Sigmoid colon (tissue), 7 donors: ENCODE measurements at places on chromosomes 2 and 18. TPM values are rescaled to one million over a fixed set of nuclear protein-coding genes. Genes with fewer than 3 reads are reported as not detected.
A peak's percentile ranks its signal among the peaks of the same experiment; 100 is the strongest.

GRCh38 chr2:229627728-229628127 is 86.6 kb downstream of the DNER start:
- no peak overlapping the region for H3K4me3 ChIP-seq
- H3K36me3 ChIP-seq: no peaks in the 10 kb centered on the region
- no peaks in the 10 kb centered on the region for H3K27me3 ChIP-seq
- no peaks in the 10 kb centered on the region for H3K4me1 ChIP-seq

DNA sequence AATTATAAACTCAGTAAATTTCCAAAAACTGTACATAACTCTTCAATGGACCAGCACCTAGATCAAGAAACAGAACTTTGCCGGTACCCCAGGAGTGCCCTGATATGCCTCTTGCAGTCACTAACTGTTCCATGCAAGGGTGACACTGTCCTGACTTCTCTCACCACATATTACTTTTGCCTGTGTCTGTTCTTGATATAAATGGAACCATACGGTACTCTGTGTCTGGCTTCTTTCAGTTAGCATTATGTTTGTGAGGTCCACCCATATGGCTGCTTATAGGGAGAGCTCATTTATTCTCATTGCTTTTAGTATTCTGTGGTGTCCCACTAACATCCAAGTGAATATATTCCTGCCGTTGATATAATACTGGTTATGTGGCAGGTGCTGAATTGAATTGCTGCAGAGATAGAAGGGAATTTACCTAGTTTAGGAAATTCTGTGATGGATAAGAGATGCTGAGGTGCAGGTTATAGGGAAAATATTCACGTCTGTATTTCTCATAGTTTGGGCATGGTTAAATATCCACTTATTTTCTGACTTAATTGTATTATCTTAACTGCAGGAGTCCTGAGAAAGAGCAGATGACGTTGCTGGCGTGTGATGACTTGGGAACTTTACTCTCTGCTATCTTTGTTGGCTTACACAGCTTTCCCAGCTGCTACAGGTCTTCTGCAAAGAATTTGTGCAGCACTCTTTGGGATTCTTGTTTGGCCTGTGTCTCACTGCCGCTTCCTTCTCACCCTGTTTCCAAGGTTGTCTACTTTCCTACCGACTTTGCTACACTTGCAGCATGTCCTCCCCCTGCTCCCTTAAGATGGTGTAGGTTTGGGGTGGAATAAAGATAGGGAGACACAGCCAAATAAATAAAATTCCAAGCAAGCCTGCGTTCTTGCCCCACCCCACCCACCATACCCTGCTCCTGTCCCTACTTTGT is 107.9 kb downstream of the MAP4K4 start:
- no peak overlapping the region for H3K4me3 ChIP-seq
- peak overlapping the region; percentile 18 for H3K27ac ChIP-seq
- no peaks in the 10 kb centered on the region for H3K27me3 ChIP-seq
- no peaks in the 10 kb centered on the region for H3K36me3 ChIP-seq
- peaks cover 57% of the 10 kb centered on the region for H3K4me1 ChIP-seq
- no peak for DNase-seq

DNA sequence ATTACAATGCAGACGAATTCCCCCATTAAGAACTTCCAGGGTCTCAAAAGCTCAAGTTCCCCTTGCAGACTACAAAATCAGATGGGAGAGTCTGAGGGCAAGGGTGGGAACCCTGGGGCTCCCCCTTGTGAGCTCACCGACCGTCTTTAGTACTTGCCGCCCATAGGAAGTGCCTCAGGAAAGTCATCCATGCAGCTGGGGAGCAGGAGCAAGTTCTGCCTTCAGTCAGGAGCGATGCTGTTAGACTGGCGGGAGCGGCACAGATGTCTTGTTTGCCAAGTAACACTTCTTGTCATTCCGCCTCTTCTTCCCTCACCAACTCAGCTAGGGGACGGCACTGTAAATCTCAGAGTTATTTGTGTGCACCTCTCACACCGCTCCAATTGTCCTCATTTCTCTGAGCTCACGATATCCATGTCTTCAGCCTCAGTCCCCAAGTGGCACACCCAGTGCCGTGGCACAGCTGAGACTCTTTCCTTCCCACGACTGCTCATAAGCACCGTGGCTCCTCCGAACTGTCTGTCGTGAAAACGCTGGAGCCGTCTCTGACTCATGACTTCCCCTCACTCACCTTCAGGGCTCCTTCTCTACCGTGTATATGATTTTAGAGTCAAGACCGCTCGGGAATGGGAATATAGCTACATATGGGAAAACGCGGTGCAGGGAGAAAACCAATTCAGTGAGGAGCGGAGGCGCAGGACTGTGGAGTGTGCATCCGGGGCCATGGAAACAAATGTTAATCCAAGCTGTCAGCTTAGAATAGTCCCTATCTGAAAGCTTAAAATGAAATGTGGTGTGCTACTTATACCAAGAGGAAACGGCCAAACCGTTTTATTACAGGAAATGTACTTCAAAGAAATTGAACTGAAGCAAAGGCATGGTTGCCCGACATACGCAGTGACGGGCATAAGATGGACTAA is 34.0 kb downstream of the UXS1 start:
- no peak overlapping the region for H3K27ac ChIP-seq
- H3K27me3 ChIP-seq: no peaks in the 10 kb centered on the region
- no peaks in the 10 kb centered on the region for H3K4me1 ChIP-seq
- peak overlapping the region; percentile 6 for H3K4me3 ChIP-seq
- no peak for DNase-seq

- H3K4me3 ChIP-seq: no peak overlapping the region
- H3K27me3 ChIP-seq: no peaks in the 10 kb centered on the region
- DNase-seq: peak; percentile 57
- H3K27ac ChIP-seq: peak overlapping the region; percentile 64
Measured at GRCh38 chr2:239211396-239212094, 189.3 kb downstream of the HDAC4 start.

DNA sequence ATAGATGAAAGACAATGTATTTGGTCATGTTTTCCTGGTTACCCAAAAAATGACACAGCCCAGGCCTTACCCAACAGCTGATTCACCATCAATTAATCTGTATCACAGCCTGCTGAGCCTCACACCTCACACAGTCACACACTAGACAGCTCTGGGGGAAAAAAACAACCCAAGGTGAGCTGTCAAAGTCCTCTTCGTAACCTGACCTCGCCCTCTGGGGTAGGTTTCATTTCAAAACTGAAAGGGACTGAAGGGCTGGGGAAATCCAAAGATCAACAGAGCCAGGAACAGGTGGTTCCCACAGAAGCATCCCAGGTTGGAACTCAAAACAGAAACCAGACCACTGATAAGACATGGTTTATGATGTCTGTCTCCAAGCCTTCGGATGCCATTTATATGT is 18.2 kb upstream of the PCBP1 start:
- H3K27me3 ChIP-seq: no peaks in the 10 kb centered on the region
- no peaks in the 10 kb centered on the region for H3K4me1 ChIP-seq
- peak overlapping the region; percentile 79 for H3K27ac ChIP-seq
- DNase-seq: peak; percentile 29

Gene AQP12B
- 5.5 TPM for polyA plus RNA-seq

DNA sequence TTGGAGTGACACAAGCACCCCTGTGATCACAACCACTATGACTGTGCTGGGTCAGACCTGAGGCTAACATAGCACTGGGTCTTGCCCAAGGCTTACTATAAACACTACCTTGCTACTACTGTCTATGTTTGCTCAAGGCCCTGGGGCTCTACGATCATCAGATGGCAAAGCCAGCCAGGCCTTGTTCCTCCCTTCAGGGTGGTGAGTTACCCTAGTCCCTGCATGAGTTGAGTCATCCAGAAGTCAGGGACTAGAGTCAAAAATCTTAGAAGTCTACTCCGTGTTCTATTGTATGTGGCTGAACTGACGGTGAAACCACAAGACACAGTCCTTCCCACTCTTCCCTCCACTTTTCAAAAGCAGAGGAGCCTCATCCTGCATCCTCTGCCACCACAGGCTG is 551.2 kb upstream of the FSIP2 start:
- H3K4me3 ChIP-seq: no peak overlapping the region
- no peak for DNase-seq
- no peak overlapping the region for H3K27ac ChIP-seq
- H3K36me3 ChIP-seq: no peaks in the 10 kb centered on the region
- no peaks in the 10 kb centered on the region for H3K27me3 ChIP-seq

- no peaks in the 10 kb centered on the region for H3K36me3 ChIP-seq
- no peak overlapping the region for H3K27ac ChIP-seq
- DNase-seq: no peak
- no peaks in the 10 kb centered on the region for H3K27me3 ChIP-seq
- H3K4me1 ChIP-seq: no peaks in the 10 kb centered on the region
Measured at GRCh38 chr2:117269574-117269973, 544.9 kb upstream of the DDX18 start.

GRCh38 chr2:205752296-205752820 is 70.1 kb downstream of the NRP2 start:
- peak overlapping the region; percentile 94 for H3K27ac ChIP-seq
- H3K36me3 ChIP-seq: peaks cover 47% of the 10 kb centered on the region
- no peaks in the 10 kb centered on the region for H3K4me1 ChIP-seq
- H3K27me3 ChIP-seq: no peaks in the 10 kb centered on the region

- H3K4me1 ChIP-seq: no peaks in the 10 kb centered on the region
- H3K27ac ChIP-seq: no peak overlapping the region
- DNase-seq: no peak
- H3K36me3 ChIP-seq: no peaks in the 10 kb centered on the region
Measured at GRCh38 chr18:55047546-55047945, 88.3 kb upstream of the CCDC68 start.

Gene RBBP8
- polyA plus RNA-seq: 30.7 TPM

Gene IL1R2
- 24.6 TPM for polyA plus RNA-seq

GRCh38 chr2:121492409-121492808 is 38.3 kb upstream of the RNU4ATAC start:
- no peak for DNase-seq
- no peak overlapping the region for H3K4me3 ChIP-seq
- H3K27ac ChIP-seq: no peak overlapping the region
- no peaks in the 10 kb centered on the region for H3K36me3 ChIP-seq

DNA sequence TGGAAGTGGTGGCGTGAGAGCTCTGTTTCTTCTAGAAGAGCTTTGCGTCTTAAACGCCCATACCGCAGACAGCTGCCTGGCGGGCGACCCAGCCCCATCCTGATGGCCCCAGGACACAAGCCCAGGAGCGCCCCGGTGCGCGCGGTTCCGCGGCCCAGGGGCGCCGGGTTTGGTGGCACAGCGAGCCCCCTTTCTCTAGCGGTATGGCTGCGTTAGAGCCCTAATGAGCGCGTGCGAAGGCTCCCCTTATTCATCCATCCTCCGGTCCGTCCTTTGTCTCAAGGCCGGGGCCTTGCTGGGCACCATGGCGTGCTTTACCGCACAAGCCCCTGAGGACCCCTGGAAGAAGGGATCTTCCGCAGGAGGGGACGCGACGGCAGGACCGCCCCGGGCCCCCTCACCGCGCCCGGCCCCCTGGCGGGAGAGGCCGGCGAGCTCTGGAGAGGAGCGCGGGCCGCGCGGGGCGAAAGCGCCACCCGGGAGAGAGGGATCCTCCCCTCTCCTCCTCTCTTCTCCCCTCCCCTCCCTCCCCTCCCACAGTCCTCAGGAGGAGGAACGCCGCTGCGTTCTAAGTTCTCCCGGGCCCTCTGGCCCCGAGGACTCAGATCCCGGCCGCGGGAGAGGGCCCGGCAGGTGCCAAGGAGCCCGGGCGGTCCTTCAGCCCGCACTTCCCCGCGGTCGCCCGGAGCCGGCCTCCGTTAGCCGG is 626 bp upstream of the SLC1A4 start:
- no peaks in the 10 kb centered on the region for H3K36me3 ChIP-seq
- no peaks in the 10 kb centered on the region for H3K27me3 ChIP-seq
- DNase-seq: peak; percentile 88
- peak overlapping the region; percentile 87 for H3K4me3 ChIP-seq

DNA sequence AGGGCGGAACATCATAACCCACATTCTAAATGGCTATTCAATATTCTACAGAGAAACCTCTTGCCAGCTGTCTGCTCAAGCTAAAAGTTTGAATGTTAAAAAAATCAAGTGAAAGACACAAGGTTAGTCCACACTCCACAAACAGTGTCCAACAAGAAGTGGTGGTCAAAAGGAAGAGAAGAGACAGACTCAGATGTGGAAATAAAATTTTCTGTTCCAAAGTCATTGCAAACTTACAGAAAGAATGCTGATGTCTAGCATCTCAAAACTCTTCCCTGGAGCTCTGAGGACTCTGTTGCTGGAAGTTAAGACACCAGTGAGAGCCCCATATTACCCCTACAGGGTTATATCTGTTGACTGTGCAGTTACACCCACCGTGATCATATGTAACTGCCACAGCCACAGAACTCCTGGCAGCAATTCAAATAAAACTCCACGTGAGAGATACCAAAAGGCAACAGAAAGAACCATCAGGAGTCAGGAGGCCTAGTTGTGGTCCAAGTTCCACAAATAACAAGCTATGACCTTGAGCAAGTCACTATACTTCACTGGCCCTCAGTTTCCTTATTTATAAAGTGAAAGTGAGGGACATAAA is 60.9 kb downstream of the AAK1 start:
- H3K4me3 ChIP-seq: no peak overlapping the region
- H3K36me3 ChIP-seq: no peaks in the 10 kb centered on the region
- no peak overlapping the region for H3K27ac ChIP-seq
- H3K4me1 ChIP-seq: no peaks in the 10 kb centered on the region
- no peaks in the 10 kb centered on the region for H3K27me3 ChIP-seq
- DNase-seq: no peak

- H3K4me1 ChIP-seq: no peaks in the 10 kb centered on the region
- H3K36me3 ChIP-seq: no peaks in the 10 kb centered on the region
- no peak overlapping the region for H3K4me3 ChIP-seq
- no peak for DNase-seq
Measured at GRCh38 chr2:25479761-25480160, 138.0 kb upstream of the DNMT3A start.

DNA sequence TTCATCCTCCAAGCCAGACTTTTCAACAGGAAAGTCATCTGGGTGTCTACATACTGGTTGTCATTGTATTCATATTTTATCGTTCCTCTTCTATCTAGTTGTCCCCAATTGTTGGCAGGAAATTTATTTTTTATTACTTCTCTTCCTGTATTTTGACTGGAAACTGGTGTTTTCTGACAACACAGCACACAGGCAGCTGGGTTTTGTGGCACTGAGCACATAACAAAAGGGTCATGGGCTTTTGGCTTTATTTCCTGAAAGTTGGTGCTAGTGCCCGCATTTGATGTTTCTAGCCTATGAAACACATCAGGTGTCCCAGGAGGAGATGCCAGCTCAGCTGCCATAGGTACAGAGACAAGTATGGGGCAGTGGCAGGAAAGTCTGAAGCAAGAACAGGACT is 126.4 kb downstream of the TMEM17 start:
- H3K27ac ChIP-seq: no peak overlapping the region
- no peak overlapping the region for H3K4me3 ChIP-seq
- no peak for DNase-seq
- no peaks in the 10 kb centered on the region for H3K27me3 ChIP-seq
- H3K4me1 ChIP-seq: no peaks in the 10 kb centered on the region

- H3K27me3 ChIP-seq: no peaks in the 10 kb centered on the region
- DNase-seq: no peak
- no peak overlapping the region for H3K4me3 ChIP-seq
- no peaks in the 10 kb centered on the region for H3K36me3 ChIP-seq
- H3K4me1 ChIP-seq: no peaks in the 10 kb centered on the region
Measured at GRCh38 chr18:50177294-50177992, 17.5 kb downstream of the MYO5B start.

DNA sequence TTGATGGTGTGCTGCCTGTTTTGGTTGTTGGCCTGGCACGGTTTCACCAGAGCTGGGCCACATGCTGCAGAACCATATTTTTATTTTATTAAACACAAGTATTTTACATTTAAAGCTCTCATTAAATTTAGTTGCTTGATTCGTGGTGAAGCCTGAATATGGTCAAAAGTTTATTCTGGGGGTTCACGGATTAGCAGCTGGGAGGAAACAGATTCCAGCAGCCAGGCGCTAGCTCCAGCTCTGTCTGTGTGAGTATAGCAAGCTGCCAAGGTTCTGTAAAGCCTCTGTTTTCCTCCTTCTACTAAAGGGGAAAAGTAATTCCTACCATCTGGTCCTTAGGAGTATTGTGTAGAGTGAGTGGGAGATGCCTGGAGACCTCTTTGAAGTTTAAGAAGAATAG is 22.5 kb downstream of the GATA6 start:
- peak overlapping the region; percentile 52 for H3K27ac ChIP-seq
- peaks cover 45% of the 10 kb centered on the region for H3K4me1 ChIP-seq
- H3K4me3 ChIP-seq: no peak overlapping the region
- DNase-seq: no peak
